ENCODE measurements at places on chromosomes 2 and 18. TPM values are rescaled to one million over a fixed set of nuclear protein-coding genes. Genes with fewer than 3 reads are reported as not detected.

- DNase-seq, result no peak
Measured at GRCh38 chr18:27447930-27448329, 262.8 kb upstream of the CHST9 start.

Gene HOXD12
- not detected for polyA plus RNA-seq

Gene SAG
- polyA plus RNA-seq, result 0.20 TPM

- no peak for DNase-seq
Measured at GRCh38 chr18:1559563-1559962, 654.9 kb downstream of the ADCYAP1 start.

GRCh38 chr18:35710581-35710980 is 129.0 kb downstream of the GALNT1 start:
- DNase-seq, result no peak

DNA sequence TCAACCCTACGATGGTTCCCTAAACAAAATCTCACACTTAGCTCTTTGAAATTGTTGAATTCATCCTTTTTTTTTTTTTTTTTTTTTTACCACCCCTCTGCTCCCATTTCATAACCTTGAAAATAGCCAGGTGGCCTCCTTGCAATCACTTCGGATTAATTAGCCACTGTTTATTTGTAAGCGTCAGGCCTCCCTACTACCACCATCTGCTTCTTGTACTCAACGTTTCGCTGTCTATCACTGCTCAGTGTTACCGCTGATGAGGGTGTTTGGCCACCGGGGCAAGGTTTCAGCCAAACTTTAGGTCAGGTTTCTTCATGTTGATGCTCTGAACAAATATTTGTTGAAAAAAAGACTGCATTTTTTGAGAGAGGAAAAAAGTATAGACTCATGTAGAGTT is 183.2 kb downstream of the EPHA4 start:
- no peak for DNase-seq

Gene AQP12B
- 0.75 TPM for polyA plus RNA-seq

DNA sequence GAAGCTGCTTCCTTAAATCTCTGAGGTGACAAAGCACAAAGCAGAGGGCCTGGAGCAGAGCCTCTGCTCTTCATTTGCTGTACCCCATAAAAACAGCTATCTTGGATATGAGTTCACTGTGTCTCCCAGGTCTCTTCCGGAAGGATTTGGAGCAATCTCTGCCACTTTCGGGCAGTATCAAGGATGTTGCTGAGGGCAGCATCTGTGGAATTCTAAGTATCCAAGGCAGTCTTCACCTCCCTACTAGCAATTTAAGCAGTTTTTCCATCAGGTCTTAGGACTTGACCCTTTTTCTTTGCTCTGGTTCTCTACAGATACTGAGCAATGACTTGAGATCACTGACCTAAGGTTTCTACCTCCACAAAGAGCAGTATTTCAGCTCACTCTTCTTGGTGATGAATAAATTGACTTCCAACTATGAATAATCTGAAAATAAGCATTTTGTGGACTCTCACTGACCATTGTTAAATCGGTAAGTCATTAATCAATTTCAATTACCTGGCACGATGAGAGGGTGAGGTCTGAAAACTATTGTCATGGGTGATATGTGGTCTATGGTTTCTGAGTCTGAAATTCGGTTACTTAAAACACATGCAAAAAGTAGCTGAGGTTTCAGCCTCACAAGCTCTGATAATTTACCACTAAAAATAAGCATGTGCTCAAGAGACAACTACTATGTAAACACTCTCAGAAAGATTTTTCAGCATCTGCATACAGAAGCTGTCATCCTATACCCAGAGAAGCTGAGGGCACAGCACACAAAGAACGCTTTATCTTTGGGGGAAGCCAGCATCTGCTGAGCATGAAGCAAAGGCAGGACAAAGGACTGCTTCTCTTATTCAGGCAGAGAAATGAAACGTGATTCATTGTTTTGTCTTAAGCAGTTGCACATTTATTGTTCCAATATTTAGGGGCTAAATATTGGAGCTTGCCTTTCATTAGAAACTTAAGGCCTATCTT is 32.1 kb upstream of the SPATS2L start:
- peak; percentile 55 for DNase-seq

DNA sequence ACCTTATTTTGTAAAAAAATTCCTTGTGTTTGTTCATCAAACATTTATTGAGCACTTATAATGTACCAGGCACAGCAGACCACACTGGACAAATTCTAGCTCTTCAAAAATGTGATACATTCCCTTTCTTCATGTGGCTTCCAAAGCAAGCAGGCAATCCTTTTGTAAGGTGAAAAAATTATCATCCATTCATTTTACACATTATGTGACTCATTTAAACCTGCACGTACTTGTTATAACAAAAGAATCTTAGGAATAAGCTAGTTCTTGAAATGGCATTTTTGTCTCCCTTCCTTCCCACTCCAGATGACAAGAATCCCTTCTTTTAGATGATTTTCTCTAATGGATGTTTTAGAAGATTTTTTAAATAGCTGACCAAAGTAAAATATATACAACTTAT is 104.6 kb downstream of the KLF7 start:
- DNase-seq, result no peak

- no peak for DNase-seq
Measured at GRCh38 chr2:190947711-190948251, 66.2 kb downstream of the STAT1 start.

- no peak for DNase-seq
Measured at GRCh38 chr2:119069781-119070180, 88.8 kb downstream of the C1QL2 start.

GRCh38 chr2:201774546-201774945 is 6.2 kb downstream of the ALS2 start:
- DNase-seq, result no peak

DNA sequence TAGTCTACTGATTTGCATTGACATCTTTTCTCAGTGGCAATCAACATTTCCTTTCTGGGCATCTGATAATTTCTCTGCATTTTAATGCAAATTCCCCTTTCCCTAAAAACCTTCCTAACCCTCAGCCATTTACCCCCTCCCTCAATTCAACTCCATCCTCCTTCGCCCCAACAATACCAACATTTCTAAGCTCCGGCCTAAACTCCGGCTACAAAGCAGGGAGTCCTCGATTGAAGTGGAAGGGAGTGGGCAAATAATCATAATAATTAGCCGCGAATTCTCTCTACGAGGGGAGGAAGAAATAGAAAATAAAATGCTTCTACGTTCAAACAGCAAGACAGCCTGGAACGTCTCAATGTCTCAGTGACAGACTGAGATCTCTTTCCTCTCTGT is 4.6 kb downstream of the BCL11A start:
- DNase-seq, result no peak

DNA sequence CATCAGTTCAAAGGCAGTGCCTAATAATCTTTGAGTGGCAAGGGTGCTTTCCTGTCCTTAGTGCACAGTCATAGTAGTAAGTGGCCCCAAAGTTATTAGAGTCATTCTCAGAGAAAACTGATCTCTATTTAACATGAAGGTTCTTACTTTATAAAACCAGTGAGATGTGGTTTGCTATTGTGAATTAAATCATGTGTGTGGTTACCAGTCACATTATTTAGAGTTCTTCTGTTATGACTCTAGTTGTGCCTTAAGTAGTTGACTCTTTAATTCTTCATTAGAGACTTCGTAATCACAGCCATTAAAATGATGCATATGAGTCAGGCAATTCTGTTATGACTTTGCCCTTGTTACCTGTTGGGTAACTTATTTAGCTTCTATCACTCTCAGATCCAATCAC is 1392.9 kb upstream of the ACVR2A start:
- DNase-seq, result no peak

Gene PPM1G
- polyA plus RNA-seq, result 61.9 TPM

DNA sequence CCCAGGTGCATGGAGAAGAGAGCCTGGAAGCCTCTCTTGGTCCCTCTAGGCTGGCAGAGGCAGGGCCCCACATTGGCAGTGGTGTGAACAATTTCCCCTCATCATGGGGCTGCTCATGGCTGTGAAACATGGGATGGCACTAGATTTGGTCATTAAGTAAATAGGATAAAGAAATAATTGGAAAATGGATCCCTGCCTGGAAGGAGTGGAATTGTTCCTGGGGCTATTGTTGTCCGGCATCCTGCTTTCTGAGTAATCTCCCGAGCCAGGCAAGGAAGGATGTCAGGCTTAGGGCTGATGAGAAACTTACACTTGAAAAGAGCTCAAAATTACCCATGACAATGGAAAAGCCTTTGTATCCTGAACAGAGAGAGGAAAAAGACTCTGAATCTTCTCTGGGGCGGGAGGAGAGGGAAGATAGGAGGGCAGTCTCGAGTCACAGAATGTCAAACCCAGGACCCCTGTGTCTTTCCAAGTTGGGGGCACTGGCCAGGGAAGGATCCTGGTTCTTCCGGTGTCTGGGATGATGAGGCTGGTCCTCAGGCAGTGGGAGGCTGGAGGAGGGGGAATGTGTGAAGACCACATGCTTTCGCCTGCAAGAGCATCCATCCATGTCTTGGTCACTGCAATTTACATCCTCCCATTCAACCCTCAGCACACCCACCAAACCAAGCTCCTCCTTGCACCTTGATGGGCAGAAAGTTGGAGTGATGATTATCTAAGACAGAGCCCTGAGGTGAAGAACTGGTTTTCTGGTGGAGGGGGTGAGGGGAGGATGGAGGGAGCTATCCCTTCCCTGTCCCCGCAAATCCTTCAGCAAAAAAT is 27.1 kb upstream of the STEAP3 start:
- no peak for DNase-seq

Gene ANKRD30BL
- 0.07 TPM for polyA plus RNA-seq

- no peak for DNase-seq
Measured at GRCh38 chr2:64932371-64933216, 56.6 kb upstream of the SLC1A4 start.

DNA sequence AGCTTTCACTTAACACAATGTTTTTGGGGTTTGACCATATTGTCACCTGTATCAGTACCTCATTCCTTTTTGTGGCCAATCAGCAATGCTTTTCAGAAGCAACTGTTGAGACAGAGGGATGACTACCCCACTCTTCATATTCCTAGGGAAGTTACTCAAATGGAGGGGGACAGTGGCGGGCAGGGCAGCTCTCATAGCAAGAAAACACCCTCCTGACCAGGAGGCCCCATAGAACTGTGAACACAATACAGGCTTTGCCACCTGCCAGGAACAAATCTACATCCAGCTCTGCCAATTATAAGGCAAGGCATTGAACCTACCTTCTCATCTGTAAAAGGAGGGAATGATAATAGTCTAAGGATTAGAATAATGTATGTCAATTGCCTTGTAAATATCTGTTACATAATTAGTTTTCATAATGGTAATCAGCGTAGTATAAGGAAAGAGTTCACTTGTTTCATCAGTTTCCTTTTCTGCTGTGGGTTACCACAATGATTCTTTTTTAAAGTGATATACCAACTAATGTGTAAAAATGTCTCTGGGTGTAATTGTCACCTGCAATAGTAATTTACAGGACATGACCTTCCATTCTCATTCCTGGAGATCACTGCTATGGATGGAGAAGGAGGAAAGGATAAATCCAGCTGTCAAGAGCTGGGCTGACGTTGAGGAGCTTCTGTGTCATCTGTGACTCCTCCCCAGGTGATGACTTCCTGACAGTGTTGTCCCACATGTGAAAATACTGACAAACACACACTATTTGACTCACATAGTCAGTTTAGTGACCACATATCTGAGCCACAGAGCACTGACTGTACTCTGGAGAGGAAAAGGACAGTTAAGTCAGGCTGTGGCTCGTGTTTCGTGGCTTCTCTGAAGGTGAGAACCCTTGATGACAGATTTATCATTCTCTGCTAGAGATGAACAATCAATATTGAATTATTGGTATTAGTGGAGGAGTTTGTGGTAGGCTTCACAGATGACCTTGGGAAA is 13.5 kb downstream of the ALPK2 start:
- DNase-seq, result no peak

DNA sequence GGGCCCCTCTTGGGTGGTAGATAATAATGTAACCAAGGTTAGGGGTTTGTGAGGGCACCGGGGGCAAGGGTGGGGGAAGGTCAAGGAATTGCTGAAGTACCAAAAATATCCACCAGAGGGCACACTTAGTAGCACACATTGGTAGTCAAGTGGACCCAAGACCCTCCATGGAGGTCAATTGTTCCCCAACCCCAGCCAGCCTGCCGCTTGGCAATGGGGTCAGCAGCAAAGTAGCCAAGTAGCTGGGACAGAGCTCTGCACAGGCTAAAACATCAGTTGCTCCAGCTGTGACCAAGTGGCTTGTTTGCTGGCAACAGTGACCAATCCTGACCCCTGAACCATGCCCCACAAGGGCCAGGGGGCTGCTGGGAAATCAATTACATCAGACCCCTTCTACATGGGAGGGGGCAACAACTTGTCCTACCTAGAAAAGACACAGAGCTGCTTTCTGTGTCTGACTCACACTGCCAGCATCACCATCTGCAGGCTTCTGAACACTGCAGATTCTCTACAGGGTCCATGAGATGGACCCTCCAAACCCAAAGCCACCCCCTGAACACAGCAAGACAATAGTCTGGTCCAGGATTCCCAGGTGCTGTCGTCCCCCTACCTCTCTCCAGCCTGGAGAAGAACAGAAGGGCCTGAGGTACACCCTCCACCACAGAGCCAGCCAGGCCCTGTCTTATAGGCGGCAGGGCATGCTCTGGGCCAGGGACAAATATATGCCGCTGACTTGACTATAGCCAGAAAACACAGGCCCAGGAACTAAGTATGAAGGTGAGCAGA is 76.0 kb downstream of the EMX1 start:
- DNase-seq, result no peak

- DNase-seq, result no peak
Measured at GRCh38 chr2:205709319-205709718, 27.0 kb downstream of the NRP2 start.

GRCh38 chr2:158464426-158465281 is 7.9 kb downstream of the PKP4 start:
- no peak for DNase-seq

DNA sequence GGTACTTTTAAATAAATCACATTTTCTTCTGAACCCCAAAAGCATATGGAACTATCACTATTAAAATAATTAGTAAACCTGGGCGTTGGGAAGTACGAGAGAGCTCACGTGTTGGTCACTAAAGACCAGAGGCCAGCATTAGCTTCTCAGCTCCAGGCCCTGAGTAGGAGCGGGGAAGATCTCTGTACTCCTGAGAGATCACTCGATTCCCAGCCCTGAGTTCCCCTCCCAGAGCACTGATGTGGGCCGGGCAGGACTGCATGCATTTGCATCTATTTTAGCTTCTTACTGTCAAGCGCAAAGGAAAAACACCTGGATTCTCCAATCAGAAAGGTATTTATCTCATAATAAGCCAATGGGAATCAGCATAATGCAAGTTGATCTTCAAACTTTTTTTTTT is 6.2 kb downstream of the PXDN start:
- DNase-seq, result no peak

DNA sequence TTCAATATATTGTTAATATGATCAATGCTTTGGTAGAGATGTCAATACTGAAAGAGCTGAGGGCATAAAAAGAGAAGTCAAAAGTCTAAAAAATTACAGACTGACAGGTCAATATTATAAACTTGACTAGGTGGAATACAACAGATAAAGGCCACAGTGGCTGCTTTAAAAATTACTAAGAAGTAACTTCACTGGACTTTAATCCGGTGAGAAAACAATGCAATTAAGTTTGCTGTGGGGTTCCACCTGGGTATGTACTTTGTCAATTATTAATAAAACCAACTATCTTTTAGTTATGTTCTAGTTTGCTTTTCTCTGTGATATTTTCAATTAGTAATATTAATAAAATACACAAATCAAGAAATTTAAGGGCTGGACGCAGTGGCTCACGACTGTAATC is 44.7 kb downstream of the RAPH1 start:
- DNase-seq, result no peak

Measured in muscle of back (tissue), 13 donors.